ENCODE measurements at places on chromosomes 2 and 18.

DNA sequence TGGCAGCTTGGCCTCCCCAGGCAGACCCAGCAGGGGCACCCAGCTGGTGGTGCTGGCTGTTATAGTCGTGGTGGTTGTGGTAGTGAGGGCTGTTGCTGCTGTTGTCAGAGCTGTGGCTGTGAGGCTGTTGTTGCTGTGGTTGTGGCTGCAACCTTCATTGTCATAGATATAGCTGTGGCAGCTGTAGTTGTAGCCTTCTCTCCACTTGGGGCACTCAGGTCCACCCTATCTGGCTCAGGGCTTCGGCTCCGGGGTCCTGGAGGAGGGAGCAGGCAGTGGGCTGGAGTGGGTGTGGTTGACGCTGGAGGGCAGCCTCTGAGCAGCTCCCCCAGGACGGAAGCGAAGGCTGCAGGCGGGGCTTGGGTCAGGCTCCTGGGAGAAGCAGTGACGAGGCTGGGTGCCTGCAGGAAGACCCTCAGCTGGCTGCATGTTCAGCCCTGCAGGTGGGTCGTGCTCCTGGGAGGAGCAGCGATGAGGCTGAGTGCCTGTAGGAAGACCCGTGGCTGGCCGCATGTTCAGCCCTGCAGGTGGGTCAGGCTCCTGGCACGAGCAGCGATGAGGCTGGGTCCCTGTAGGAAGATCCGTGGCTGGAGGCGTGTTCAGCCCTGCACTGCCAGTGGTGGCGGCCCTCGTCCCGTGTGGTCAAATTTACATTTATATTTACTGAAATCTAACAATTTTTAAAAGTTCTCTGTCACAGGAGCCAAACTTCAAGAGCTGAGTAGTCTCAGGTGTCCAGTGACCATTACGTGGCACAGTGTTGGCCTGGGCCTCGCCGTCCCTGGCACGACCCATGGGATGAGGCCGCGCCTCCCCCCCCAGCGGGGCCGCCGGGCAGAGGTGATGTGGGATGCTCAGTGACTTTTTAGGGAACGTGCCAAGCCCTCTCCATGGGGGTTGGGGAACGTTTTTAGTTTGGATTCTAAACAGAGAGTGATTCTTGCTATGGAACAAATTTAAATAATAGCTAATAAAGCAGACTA, 79.2 kb upstream of the PXDN start:
- DNase-seq: no peak

DNA sequence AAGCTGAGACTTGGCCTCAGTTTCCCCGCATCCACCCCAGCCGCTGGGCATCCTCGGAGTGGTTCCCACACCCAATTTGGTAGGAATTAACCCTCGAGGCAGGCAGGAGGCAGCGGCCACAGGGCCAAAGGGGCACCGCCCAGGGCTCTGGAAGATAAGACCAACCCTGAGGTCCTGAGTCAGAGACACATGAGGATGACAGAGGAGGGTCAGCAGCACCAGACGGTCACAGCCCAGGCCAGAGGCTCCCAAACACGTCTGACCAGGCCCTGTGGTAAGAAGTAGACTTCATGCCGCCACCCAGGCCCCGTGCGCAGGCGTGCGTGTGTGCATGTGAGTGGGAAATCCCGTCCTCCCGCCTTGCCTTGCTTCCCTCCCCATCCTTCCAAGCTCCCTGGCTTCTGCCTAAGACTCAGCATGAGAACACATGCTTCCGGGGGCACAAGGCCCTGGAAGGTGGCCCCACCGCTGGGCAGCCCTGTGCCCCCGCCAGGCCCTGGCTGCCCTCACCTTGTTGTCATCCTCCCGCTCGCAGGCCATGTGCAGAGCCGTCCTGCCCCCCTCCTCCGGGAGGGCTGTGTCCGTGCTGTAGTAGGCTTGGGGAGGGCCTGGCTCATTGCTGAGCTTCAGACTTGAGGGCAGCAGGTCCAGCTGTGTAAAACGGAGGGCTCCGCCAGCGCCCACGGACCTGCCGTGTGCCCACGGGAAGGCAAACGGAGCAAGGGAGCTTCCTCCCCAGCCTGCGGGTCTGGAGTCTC, 46.3 kb downstream of the ANKMY1 start:
- peak; percentile 6 for DNase-seq

- DNase-seq: no peak
Observed at GRCh38 chr2:142868229-142868762, 9.2 kb upstream of the KYNU start.

- DNase-seq: no peak
Observed at GRCh38 chr18:55999641-56000040, 411.6 kb upstream of the TCF4 start.

GRCh38 chr2:183927406-183928325, 670.7 kb upstream of the ZNF804A start:
- no peak for DNase-seq

DNA sequence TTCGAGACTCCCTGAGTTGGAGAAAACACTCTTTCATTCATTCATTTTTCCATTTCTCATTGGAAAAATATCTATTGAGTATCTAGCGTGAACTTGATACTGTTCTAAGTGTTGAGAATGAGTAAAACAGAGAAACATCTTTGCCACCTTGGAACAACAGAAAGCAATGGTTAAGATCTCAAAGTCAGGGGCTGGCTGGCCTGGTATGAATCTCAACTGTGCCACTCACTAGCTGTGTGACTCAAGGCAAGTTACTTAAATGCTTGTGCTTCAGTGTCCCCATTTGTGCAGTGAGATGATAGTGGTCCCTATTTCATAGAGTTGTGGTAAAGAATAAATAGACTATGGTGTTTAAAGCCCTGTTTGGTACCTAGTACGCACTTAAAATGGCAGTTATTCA, 415.2 kb downstream of the NBAS start:
- DNase-seq: no peak

- DNase-seq: no peak
Observed at GRCh38 chr2:225598897-225599296, 199.4 kb downstream of the NYAP2 start.

GRCh38 chr18:58339890-58340289, 289.0 kb downstream of the ALPK2 start:
- no peak for DNase-seq

DNA sequence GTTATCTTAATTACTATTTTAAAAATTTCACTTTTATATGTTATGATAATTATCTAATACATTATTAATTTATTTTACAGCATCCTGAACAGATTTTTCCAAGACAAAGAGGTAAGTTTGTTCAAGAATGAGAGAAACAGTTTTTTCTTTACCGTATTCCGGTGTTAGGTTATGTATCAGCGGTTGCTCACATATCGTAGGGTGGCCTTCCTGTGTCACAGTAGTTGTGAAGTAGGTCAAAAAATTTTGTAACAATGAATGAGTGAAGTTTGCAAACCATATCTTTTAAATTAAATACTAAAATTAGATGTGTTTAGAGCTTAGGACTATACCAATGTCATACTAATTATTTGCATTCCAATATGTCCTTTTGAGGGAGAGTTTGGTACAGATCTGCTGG, 33.5 kb downstream of the MRPS9 start:
- DNase-seq: no peak

DNA sequence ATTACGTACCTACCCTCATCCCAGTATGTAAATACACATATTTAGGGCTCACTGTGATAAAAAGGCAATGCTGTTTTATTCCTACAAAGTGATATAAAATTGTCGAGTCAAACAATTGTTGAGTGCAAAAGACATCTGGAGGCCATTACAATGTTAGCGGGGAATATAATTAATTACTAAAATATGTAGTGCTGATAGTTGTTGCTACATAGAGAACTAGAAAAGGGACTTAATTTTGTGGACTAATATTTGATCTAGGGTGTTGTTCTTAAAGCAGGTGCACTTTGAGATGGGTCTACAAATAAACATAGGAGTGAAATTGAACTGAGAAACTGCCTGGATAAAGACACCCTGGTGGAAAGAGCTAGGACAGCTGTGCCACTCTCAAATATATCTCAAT, 300.1 kb downstream of the NOL4 start:
- DNase-seq: no peak

DNA sequence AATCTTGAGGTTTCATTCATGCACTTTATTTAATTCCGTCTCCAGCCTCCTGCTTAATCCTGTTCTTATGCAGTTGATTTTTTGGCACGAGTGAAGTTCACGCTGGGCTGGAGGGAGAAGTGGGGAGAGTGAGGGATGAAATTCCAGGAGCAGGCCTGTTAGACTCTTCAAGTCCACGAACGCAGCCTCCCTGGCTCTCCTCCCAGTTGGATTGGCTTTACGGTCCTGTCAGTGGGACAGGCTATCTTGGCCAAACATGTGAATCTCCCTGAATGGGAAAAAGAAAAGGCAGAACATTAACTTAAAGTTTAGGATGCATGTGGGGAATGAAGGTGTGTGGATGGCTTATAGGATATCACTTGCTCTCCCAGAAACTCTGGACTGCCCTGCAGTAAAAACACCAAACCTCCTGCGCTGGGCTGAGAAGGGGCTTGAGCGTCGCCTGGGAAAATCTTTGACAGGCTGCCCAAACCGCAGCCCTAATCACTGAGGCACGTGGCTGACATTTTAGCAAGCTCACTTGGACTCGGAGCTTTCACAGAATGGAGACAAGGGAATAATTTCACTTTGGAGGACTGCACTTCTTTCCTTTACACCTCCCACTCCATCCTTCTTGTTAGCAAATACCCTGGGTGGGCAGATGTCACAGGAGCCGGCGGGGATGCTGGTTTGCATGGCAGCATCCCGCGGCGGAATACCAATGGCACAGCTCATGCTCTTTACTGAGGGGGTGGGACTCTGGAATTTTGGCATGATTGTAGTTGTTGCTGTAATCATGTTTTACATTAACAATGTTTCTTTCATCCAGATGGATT, 93.9 kb downstream of the ACKR3 start:
- no peak for DNase-seq

GRCh38 chr2:69100220-69100723, 87.3 kb downstream of the ANTXR1 start:
- no peak for DNase-seq

All from 8988T (cell line).